ENCODE measurements at places on chromosomes 2 and 18. TPM values are rescaled to one million over a fixed set of nuclear protein-coding genes. Genes with fewer than 3 reads are reported as not detected.

DNA sequence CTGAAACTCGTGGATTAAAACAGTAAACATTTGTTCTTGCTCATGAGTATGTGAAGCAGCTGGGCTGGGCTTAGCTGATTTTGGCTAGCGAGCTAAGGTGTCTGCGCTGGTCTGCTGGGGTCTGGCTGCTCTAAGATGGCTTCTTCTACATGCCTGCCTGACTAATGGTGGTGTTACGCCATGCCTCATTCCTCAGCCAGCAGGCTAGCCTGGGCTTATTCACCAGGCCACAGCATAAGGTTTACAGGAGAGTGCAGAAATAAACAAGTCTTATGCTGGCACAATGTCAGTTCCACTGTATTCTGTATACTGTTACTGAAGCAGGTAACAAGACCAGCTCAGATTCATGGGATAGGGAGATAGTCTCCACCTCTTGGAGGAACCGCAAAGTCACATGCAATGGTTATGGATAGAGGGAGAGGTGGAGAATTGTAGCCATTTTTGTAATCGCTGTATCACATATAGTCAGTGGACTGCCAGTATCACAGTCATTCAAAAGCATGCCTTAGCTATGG lies 80.0 kb downstream of the RHBDD1 start:
- no peak overlapping the region for H3K27ac ChIP-seq
- no peak for DNase-seq
- H3K4me3 ChIP-seq: no peak overlapping the region
- H3K4me1 ChIP-seq: no peaks in the 10 kb centered on the region
- no peaks in the 10 kb centered on the region for H3K27me3 ChIP-seq
- no peaks in the 10 kb centered on the region for H3K36me3 ChIP-seq

DNA sequence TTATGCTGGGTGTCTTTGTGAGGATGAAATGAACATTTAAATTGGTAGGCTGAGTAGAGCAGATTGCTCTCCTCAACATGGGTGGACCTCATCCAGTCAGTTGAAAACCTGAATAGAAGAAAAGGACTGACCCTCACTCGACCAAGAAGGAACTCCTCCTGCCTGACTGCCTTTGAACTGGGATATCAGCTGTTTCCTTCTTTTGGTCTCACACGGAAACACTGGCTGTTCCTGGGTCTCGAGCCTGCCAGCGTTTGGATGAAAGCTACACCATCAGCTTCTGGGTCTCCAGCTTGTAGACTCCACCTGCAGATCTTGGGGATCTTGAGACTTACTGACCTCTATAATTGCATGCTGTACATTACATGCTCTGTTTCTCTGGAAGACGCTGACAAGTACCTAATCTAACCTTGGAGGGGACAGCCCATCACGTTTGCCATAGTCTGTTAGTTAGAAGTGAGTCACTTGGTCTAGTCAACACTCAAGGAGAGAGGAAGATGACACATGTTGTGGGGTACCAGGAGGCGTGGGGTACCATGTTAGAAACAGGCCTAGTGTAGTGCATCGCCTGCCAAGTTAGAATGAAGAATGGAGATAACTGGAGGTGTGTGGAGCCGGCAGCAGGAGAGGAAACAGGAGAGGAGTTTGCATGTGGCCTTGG lies 267.0 kb downstream of the MREG start:
- DNase-seq: no peak
- H3K4me3 ChIP-seq: no peak overlapping the region
- no peak overlapping the region for H3K27ac ChIP-seq

- no peaks in the 10 kb centered on the region for H3K4me1 ChIP-seq
- no peak for DNase-seq
- peaks cover 19% of the 10 kb centered on the region for H3K36me3 ChIP-seq
- no peaks in the 10 kb centered on the region for H3K27me3 ChIP-seq
- H3K4me3 ChIP-seq: no peak overlapping the region
Measured at GRCh38 chr2:179963626-179964025, 43.5 kb downstream of the CWC22 start.

- no peak for DNase-seq
- no peak overlapping the region for H3K27ac ChIP-seq
- H3K4me1 ChIP-seq: peaks cover 7% of the 10 kb centered on the region
- H3K27me3 ChIP-seq: no peaks in the 10 kb centered on the region
Measured at GRCh38 chr2:64631771-64632170, 21.9 kb downstream of the SERTAD2 start.

- H3K4me3 ChIP-seq: no peak overlapping the region
- no peak overlapping the region for H3K27ac ChIP-seq
- no peaks in the 10 kb centered on the region for H3K4me1 ChIP-seq
- DNase-seq: no peak
- no peaks in the 10 kb centered on the region for H3K27me3 ChIP-seq
- H3K36me3 ChIP-seq: no peaks in the 10 kb centered on the region
Measured at GRCh38 chr18:4319738-4320677, 135.1 kb downstream of the DLGAP1 start.

- H3K4me3 ChIP-seq: no peak overlapping the region
- H3K4me1 ChIP-seq: no peaks in the 10 kb centered on the region
- H3K27me3 ChIP-seq: no peaks in the 10 kb centered on the region
- no peak for DNase-seq
- no peak overlapping the region for H3K27ac ChIP-seq
- H3K36me3 ChIP-seq: no peaks in the 10 kb centered on the region
Measured at GRCh38 chr2:238369591-238370040, 49.3 kb downstream of the TRAF3IP1 start.

GRCh38 chr2:119085613-119086012 lies 72.9 kb downstream of the C1QL2 start:
- H3K36me3 ChIP-seq: no peaks in the 10 kb centered on the region
- no peak for DNase-seq
- H3K4me1 ChIP-seq: no peaks in the 10 kb centered on the region
- no peaks in the 10 kb centered on the region for H3K27me3 ChIP-seq
- H3K4me3 ChIP-seq: no peak overlapping the region
- H3K27ac ChIP-seq: no peak overlapping the region

DNA sequence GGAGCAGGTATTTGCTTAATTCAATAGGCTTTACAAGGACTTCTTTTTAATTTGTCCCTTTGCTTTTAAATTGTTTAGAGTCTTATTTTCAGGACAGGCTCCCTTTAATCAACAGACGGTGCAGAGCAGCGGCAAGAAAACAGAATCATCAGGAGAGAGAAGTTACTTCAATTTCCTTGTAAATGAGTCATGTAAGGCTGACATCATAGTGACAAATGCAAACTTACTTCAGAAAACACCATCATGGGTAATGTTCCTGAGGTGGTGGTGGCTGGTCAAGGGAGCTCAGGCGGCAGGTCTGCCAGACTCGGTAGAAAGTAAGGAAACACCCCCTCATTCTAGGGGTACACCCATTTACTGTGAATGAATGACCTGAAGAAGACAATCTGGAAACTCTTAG lies 395.1 kb downstream of the FBXO15 start:
- no peak for DNase-seq
- no peaks in the 10 kb centered on the region for H3K27me3 ChIP-seq
- H3K4me1 ChIP-seq: no peaks in the 10 kb centered on the region
- no peak overlapping the region for H3K27ac ChIP-seq

GRCh38 chr2:55415300-55415699 lies 4.4 kb downstream of the CCDC88A start:
- no peak overlapping the region for H3K4me3 ChIP-seq
- DNase-seq: no peak
- no peak overlapping the region for H3K27ac ChIP-seq
- H3K27me3 ChIP-seq: no peaks in the 10 kb centered on the region
- no peaks in the 10 kb centered on the region for H3K36me3 ChIP-seq
- H3K4me1 ChIP-seq: peaks cover 6% of the 10 kb centered on the region

GRCh38 chr2:207403141-207403540 lies 126.6 kb upstream of the CREB1 start:
- no peak overlapping the region for H3K4me3 ChIP-seq
- H3K27me3 ChIP-seq: no peaks in the 10 kb centered on the region
- no peak for DNase-seq
- no peaks in the 10 kb centered on the region for H3K4me1 ChIP-seq
- no peak overlapping the region for H3K27ac ChIP-seq

DNA sequence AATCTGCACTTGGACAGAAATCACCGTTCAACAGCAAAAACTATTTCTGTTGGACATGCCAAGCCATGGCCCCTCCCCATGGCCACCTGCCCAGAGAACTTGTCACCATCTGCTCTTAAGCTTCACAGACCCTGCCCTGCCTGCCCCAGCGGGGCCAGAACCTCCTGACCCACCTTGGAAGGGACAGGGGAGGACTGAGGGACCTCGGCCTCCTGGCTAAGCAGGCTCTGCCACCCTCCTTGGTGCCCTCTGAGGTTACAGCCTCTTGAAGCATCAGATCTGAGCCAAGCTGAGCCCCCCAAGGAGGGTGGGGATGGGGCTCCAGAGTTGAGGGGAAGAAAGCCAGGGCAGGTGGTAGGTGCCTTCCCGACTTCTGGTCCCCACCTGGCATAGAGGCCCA lies 6.5 kb downstream of the TEX261 start:
- no peak for DNase-seq
- H3K4me1 ChIP-seq: peaks cover 12% of the 10 kb centered on the region
- peaks cover 21% of the 10 kb centered on the region for H3K36me3 ChIP-seq

GRCh38 chr2:1623906-1624445 lies 120.3 kb downstream of the PXDN start:
- H3K36me3 ChIP-seq: no peaks in the 10 kb centered on the region
- no peak for DNase-seq
- no peak overlapping the region for H3K27ac ChIP-seq
- no peak overlapping the region for H3K4me3 ChIP-seq
- peaks cover 10% of the 10 kb centered on the region for H3K4me1 ChIP-seq

DNA sequence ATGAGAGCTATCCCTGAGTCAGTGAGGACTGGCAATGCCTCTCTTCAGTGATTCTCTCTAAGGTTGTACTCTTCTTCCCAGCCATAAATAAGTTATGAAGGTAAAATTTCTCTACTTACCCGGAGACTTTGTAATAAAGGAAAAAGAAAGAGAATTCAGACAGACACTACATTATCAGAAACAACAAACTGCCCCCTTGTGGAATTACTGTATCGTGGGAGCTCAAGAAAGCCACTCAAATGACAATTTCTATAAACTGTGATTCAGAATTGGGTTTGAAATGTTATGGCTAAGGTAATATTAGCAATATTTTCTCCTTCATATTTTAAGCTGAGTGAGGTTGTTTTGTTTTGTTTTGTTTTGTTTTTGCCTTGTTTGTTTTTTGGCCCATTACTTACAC lies 155.8 kb upstream of the TANK start:
- DNase-seq: no peak
- no peaks in the 10 kb centered on the region for H3K4me1 ChIP-seq
- no peaks in the 10 kb centered on the region for H3K27me3 ChIP-seq
- no peaks in the 10 kb centered on the region for H3K36me3 ChIP-seq
- no peak overlapping the region for H3K4me3 ChIP-seq

DNA sequence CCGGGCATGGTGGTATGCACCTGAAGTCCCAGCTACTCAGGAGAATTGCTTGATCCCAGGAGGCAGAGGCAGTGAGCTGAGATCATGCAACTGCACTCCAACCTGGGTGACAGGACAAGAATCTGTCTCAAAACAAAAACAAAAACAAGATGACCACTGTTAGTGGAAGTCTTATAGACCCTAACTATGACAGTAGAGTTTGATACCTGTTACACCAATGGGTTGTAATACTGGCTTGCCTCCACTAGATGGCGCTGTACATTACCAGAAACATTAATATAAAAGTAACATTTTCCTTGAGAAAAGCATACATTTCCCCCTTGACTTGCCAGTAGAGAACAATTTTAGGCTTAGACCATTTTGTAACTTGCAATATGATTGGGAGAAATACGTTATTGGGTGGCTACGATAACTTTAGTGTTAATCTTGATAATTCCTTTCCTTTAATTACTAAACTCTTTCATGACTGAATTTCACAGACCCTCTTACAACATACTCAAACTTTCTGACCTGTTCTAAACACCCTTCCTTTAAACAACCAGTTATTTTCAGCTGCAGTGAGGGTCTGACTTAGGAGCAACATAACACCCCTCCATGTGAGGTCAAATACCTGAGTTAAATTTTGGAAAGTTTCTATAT lies 19.5 kb downstream of the SLC25A52 start:
- H3K27ac ChIP-seq: no peak overlapping the region
- H3K4me1 ChIP-seq: no peaks in the 10 kb centered on the region
- no peaks in the 10 kb centered on the region for H3K27me3 ChIP-seq
- DNase-seq: peak; percentile 42

DNA sequence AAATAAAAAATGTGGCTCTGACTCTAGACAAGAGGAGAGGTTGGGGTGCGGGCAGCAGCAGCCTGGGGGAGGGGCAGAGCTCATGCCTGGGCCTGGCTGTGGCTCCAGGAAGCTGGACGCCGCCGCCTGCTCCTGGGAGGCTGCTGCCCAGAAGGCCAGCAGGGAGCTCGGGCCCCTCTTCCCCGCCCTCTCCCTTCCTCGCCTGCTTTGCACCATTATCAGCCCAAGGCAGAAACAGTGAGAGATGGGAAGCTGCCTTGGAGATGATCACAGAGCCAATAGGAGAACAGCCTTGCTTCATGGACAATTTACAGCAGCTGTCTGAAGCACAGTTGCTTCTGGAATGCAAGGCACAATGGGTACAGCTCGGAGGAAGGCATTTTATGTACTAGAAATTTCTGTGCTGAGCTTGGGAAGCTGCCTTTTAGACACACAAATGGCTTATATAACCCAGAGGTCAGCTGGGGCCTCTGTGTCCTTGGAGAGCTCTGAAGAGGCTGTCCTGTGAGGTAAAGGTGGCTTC lies 55.3 kb upstream of the AFF3 start:
- DNase-seq: peak; percentile 89
- H3K27ac ChIP-seq: peak overlapping the region; percentile 81
- peaks cover 35% of the 10 kb centered on the region for H3K4me1 ChIP-seq

- no peak overlapping the region for H3K4me3 ChIP-seq
- no peak overlapping the region for H3K27ac ChIP-seq
- peaks cover 11% of the 10 kb centered on the region for H3K4me1 ChIP-seq
- H3K27me3 ChIP-seq: no peaks in the 10 kb centered on the region
Measured at GRCh38 chr2:21047141-21048009, 3.5 kb upstream of the APOB start.

DNA sequence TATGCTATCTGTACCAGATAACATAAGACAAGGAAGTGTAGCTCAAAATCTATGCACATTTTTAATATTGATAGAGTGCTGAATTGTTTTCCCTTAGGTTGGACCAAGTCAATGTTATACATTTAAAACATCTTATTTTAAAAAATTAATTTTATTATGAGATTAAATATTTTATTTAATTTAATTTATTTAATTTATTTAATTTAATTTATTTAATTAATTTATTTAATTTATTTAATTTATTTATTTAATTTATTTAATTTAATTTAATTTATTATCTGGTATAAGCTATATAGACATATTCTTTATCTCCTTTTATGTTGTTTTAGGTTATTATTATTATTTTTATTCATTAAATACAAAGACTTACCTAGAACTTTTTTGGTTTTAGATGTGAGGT lies 551.7 kb upstream of the LRRTM1 start:
- no peaks in the 10 kb centered on the region for H3K4me1 ChIP-seq
- no peak overlapping the region for H3K4me3 ChIP-seq
- H3K36me3 ChIP-seq: no peaks in the 10 kb centered on the region
- no peaks in the 10 kb centered on the region for H3K27me3 ChIP-seq
- no peak overlapping the region for H3K27ac ChIP-seq
- no peak for DNase-seq

Gene ANO7
- total RNA-seq: 0.94 TPM

Gene YWHAQ
- total RNA-seq: 269 TPM

Gene EPB41L5
- 82.2 TPM for total RNA-seq

Gene C2orf80
- total RNA-seq: not detected

Gene DIPK1C
- not detected for total RNA-seq

Gene ZAP70
- total RNA-seq: 7.6 TPM

Gene AQP4
- 18.9 TPM for total RNA-seq

Gene EFEMP1
- 821 TPM for total RNA-seq

Gene AQP12B
- total RNA-seq: not detected

Gene ABCB11
- total RNA-seq: 1.2 TPM

Gene MOB1A
- total RNA-seq: 103 TPM

Gene PKDCC
- total RNA-seq: 8.4 TPM

Gene CDH20
- total RNA-seq: 1.2 TPM

Gene OR6B3
- total RNA-seq: not detected
